Muscle of arm (tissue), 14 donors: ENCODE measurements at places on chromosomes 7 and 10. TPM values are rescaled to one million over a fixed set of nuclear protein-coding genes. Genes with fewer than 3 reads are reported as not detected.

BET1 gene
- 28.3 TPM for polyA plus RNA-seq

AKR1C4 gene
- not detected for polyA plus RNA-seq

DNA sequence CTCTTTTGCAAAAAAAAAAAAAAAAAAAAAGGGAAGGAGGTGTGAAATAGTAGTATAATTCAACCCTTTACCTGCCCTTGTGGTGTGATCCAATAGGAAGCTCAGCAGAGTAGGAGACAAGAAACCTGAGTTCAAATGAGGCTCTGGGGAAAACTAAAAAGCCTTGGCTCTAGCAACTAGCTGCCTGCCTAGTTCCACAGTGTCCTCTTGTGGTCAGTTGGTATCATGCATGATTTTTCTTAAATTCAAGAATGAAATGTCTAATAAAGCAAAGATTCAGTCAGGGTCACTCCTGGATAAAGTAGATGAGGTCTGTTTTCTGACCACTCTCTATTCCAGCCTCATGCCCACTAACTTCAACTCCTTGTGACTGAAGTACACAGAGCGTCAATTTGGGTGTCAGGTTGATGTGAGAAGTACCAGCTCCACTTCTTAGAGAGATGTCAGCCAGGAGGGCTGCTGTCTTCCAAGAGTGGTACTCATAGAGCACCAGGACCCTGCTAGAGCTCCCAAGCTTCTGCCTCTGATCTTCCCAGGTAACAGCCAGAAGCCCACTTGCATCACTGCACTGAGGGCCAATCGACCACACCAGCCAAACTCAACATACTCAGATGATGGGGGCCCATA lies 10.5 kb downstream of the LSM5 start:
- DNase-seq, result peak; percentile 16

- DNase-seq, result no peak
Observed at GRCh38 chr10:57430376-57430775, 837.3 kb downstream of the IPMK start.

DNA sequence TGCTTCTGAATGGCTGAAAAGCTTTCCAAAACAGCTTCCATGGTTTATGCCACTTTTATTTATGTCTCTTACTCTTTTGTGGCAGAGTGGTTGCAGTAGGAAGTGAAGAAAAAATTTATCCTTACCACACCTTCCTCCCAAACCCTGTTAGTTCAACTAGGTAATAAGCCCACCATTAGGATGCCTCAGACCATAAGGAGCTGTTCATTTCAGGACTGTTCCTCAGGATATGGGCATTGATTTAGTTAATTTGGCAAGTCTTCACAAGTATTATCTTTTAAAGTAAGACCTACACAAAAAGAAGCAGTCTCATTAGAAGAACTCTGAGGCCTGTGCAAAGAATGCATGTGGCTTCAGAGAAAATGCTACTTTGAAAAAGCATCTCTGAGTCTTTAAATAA lies 82.9 kb upstream of the PDLIM1 start:
- no peak for DNase-seq
